ENCODE measurements at places on chromosomes 1 and 21. TPM values are rescaled to one million over a fixed set of nuclear protein-coding genes. Genes with fewer than 3 reads are reported as not detected.

The SPRR2A gene
- polyA plus RNA-seq = not detected

The OR14K1 gene
- polyA plus RNA-seq = not detected

The ARHGAP30 gene
- polyA plus RNA-seq = 2.1 TPM

The HAX1 gene
- 77.6 TPM for polyA plus RNA-seq
